ENCODE measurements at places on chromosomes 1 and 21.

DNA sequence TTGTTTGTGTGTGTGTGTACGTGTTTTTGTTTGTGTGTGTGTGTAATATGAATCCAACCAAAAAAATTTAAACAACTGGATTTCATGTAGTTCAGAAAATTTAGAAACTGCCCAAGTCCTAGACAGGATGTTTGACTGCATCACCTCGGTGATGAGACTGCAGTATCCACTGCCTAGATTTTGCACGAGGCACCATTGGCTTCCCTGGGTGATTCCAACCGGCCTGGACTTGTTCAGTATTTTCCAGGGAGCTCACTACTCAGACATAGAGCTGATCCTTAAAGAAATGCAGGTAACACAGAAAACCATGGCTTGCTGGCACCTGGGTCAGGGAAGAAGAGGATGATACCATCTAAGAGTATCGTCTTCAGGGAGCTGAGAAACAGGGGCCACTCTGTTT is 18.2 kb upstream of the KCNK2 start:
- DNase-seq, result no peak

DNA sequence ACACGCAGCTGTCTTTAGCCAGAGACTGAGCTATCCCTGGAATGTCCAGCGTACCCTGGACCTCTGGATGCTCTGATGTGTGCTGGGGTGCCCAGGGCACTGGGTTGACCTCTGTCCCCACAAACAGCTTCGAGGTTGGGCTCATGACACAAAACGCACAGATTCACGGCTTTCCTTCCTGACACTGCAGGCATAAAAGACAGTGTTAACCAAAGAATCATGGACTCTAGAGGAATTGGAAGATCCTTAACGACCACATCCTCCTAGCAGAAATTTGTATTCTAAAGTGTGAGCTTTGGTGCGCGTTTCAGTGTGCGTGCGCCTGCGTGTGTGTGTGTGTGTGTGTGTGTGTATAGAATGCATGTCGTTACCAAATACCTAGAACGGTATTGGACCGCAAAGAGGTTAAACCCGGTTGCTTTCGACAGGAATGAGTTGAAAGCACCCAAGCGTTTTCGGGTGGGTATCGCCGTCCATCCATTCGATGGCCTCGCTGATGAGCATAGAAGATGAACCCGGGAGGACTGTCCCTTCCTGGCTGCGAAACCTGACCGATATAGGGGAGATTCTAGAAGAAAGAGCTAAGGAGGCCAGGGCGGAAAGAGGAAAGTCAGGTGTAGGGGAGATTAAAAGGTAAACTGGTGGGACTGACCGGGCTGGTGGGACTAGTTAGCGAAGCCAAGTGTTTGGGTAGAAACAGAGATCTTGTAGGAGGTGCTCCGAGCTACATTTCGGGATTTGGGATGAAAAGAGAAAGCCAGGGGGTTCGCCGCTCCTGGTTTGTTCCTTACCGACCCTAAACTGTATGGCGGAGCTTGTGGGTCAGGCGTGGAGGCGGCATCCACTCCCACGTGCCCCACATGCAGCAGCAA is 6.8 kb upstream of the LHX9 start:
- no peak for DNase-seq

- no peak for DNase-seq
These were observed at the start of gene ST6GALNAC5 for GRCh38 chr1:76867342-76868130. TSS of gene ST6GALNAC5 (plus strand) at chr1:76867480.

DNA sequence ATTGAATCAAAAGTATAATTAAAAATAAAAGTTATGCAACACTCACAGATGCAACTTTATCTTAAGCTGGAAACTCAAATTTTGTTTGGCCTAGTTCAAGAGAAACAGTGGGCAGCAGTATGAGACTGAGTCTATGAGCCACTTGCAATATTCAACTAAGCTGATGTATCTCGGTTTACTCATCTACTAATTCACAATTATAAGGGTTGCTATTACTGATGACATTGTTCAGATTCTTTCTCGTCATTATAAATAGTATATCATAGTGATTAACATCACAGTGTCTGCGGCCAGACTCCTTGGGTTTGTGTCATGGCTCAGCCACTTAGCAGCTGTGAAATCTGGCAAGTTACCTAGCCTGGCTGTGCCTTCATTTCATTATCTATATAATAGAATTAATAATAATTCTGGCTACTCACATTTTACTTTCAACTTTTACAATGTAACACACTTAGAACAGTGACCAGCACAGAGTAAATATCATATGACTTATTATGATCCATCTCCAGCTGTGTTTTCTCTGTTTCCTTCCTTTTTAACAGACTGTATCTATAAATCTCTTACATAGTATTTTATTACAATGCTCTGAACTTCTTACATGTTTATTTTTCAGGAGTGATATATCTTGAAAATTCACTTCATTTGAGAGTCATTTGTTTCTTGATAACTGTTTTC is 194.3 kb upstream of the RGS18 start:
- DNase-seq, result no peak

DNA sequence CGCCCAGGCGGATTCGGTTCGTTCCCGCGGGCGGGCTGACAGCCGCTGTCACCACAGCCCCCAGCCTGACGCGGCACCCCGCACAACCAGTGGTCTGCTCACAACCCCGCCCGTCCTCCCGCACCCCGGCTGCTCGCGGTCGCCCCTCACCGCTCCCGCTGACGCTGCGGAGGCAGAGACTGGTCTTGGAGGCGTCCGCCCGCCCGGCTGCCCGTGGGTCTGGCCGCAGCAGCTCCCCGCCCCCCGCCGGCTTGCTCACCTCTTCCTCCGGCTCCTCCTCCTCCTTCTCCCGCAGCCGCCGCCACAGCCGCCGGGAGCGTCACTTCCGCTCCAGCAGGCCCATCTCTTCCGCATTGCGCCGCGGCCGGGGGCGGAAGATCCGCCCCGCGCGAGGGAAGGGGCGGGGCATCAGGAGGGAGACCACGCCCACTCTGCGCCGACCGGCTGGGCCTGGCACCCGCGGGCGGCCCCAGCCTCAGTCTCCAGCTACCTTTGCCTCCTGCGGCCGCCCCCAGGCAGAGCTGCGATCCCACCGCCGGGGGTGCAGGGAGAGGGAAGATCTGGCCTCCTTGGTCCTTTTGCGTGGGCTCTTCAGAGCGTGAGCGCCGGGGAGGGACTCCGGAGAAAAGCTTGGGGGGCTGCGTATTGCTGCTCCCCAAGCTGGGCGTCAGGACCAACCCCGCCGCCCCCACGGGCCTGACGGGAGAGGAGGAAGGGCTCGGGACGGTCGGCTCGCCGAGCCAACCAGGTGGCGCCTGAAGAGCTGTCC is at the start of gene SYNJ1:
TSS of gene SYNJ1 (minus strand) at position 327 of the 769 bp plus-strand sequence. CDS start 1,118 bp downstream, outside the sequence.
- DNase-seq, result peak; percentile 94

DNA sequence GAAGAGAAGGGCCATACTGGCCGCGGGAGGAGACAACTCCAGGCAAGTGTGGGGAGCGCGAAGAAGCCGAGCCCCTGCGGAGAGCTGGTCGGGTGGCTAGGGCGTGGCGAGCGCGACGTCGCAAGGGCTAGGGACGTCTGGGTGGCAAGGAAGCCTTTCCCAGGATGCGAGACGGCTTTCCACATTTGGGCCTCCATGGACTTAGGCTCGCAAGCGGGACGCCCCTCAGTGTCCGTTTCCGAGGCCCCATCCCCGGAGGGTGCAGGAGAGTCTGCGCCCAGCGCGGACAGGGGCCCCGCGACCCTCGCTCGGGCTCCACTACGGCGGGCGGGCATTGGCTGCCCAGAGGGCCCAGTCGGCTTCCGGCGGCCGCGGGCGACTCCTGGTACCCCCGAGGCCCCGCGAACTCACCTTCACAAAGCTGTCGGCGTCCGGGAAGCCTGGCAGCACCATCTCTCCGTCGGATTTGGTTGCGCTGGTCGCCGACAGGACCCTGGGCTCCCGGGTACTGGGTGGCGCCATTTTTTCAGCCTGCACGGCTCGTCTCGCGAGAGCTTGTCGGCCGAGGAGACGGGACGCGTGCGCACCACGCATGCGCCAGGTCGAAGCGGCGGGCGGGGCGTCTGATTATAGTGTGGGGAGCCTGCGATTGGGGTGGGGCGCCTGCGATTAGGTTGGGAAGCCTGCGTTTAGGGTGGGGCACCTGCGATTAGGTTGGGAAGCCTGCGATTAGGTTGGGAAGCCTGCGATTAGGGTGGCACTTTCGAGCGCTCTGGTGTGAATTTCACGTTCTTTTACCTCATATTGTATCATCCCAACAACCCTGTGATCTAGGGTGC is at the start of gene EXOSC10:
TSS of gene EXOSC10 (minus strand) at position 560 of the 839 bp plus-strand sequence. CDS start at position 522, 38 bp downstream.
- peak; percentile 95 for DNase-seq

- no peak for DNase-seq
These were observed 20.6 kb downstream of the CDC73 start for GRCh38 chr1:193142409-193142808.

DNA sequence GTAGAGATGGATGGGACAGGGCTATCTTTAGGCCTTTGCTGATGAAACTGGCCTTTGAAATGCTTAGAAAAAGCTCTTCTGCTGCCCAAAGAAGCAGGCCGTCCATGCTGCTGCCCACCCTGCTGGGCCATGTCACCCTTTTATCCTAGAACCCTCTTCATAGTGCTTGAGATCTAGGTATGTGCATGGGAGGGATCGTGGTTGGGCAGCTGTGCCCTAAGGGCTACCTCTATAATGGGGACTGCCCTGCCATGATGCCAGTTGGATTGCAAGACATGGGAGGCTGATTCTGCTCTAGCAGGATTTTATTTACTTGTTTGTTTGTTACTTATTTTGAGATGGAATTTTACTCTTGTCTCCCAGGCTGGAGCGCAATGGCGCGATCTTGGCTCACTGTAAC is 69.0 kb downstream of the HHAT start:
- DNase-seq, result no peak

DNA sequence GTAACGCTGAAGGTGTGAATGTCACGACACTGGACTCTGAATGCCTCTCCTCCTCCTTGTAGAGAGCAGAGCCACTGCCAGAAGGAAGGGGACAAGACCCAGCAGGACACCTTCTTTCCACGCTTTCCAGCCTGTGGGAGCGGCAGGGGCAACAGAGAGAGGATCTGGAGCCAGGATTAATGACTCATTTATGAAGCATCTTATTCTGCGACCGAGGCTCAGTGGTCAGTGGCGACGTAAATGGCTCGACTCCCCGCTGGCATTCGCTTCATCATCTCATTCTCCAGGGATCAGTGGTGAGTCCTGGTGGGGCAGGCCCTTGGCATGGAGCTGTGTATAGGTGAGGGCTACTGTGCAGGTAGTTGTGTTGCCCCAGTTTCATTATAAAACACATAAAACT is 4.6 kb downstream of the SLC37A1 start:
- DNase-seq, result no peak
